HTR-8/SVneo (cell line): ENCODE measurements at places on chromosomes 1 and 21.

DNA sequence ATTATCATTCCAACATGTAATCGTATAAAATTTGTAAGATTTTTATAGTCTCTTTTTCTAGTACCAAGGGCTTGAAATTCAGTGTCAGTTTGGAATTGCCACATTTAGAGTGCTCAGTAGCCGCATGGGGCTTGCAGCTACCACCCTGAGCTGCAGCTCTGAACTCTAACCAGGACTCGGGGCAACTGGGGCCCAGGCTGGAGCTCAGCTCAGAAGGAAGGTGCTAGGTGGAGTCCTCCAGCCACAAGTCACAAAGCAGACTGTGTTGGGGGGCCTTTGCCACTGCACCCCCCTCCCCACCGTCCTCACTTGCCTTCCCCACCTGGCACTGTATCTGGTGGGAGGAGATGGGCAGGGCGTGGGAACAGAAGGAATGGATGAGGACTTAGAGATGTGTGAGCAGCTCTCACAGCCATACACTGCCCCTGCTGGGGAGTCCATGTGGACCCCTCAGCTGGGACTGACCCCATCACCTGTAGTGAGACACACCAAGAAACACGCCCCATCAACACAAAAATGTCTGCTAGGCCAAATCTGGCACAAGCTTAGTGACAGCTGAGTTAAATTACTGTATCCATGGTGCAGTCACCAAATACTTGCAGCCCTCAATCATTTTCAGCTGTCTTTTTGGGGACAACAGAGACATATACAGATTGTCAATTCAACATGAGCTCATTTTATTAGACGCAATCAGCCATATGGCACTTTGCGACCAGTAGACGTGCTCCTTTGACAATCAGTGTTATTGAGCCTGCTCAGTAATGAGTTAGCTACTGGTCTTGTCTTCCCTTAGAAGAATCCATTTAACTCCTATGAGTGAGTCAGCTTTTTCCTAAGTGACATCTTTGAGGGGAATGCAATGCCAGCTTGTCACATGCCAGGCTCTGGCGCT, 241.7 kb upstream of the RAB4A start:
- DNase-seq: no peak

GRCh38 chr1:26700711-26701110, 4.9 kb downstream of the ARID1A start:
- no peak for DNase-seq

GRCh38 chr1:223029985-223030769, 112.9 kb downstream of the TLR5 start:
- DNase-seq: no peak

DNA sequence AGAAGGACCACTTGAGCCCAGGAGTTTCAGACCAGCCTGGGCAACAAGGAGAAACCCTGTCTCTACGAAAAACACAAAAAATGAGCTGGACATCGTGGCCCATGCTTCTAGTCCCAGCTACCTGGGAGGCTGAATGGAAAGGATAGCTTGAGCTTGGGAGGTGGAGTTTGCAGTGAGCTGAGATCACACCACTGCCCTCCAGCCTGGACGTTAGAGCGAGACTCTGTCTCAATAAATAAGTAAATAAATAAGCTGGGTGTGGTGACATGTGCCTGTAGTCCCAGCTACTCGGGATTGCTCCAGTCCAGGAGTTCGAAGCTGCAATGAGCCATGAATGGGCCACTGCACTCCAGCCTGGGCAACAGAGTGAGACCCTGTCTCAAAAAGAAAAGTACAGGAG, 3.6 kb downstream of the AKR1A1 start:
- DNase-seq: no peak

DNA sequence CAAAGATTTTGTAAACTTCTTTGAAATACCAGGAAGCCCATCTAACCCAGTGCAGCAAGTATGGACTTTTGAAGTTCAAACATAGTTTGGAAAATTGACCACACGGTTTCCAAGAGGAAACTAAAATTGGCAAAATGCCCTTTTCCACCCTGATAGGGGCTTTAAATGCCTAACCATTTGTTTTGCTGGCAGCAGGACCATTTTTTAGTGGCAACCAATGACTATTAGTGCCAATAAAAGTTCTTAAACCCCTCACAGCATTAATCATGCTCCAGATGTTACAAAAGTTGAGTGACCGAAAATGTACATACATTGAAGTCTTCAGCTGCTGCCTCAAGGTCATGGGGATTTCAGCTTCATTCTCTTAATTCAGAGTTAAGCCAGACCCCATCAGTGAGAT, 46.4 kb upstream of the ENAH start:
- DNase-seq: no peak

DNA sequence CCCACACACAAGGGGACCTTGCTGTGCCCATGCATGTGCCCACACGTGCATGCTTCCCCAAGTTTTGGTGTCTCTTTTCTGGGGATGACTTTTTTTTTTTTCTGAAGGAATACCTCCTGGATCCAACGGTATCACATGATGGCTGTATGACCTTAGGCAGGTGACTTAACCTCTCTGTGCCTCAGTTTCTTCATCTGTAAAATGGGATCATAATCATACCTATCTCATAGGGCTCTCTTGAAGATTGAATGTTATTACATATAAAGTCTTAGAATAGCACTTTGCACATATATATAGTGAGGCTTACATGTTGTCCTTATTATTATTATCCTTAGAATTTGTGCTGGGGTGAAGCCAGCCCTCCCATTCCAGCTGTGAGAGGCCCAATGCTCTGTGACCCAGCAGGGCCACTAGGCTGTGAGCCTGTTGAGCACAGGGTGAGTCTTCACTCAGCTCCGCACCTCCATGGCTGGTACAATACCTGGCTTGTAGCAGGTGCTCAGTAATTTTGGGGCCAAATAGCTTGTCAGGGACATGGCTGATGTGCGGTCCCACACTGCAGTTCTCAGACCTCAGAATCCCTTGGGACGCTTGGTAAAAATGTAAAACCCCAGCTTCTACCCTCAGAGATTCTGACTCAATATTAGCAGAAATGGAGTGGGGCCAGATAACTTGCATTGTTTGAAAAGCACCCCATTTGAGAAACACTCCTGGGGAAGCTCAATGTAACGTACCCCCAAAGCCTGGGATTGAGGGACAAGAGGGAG, 20.6 kb downstream of the STUM start:
- no peak for DNase-seq

- no peak for DNase-seq
Observed at GRCh38 chr21:35222541-35222941, 173.4 kb upstream of the RUNX1 start.

DNA sequence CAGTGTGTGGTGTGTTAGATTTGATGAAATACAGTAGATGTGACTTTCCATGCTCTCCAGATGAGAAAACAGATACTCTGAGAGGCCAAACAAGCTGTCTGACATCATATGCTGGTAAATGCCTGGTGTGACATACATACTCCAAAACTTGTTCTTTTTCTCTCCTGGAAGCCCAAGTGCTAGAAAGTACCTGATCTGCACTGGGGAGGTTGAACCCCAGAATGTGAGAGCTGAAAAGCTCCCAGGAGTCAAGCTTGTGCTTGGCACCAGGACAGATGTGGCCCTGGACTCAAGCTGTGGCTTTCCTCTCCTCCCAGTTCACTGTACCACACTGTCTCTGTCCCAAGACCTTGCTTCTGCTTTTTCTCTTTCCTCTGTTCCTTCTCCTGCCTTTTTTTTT, 389.0 kb upstream of the USP24 start:
- DNase-seq: no peak

DNA sequence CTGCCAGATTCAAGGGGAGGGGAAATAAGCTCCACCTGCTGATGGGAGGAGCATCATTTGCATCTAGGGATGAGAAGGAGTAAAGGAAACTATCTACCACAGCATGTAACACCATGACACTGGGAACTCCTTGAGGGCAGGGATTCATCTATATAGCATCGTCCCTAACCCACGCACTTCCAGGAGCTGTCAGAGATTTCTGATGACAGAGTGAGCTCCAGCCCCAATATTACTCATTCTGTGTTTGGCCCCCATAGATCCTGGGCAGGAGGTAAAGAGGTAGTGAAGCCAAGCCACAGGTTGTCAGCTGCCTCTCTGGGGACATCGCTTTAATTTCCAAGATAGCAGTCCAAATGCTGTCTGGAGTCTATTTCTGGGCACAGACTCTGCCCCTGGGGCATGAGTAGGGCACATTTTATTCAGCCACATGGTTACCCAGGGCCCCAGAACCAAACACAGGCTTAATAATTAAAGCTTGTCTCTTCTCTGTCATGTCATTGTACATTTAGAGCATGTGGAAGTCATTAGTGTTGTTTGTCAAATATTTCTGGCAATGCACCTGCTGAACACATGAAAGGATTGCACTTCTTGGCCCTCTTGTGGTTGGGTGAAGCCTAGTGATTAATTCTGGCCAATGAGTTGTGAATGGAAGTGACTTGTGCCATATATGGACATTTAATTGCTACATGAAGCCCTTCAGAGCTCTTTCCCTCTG, 105.9 kb upstream of the POU3F1 start:
- no peak for DNase-seq

GRCh38 chr21:44407493-44407892, 47.8 kb upstream of the LRRC3 start:
- no peak for DNase-seq

GRCh38 chr21:36079010-36079649, 9.3 kb downstream of the CBR1 start:
- DNase-seq: no peak

- DNase-seq: no peak
Observed at GRCh38 chr1:114428083-114428754, 82.8 kb downstream of the TRIM33 start.

GRCh38 chr1:67534627-67535065, 104.4 kb upstream of the SERBP1 start:
- DNase-seq: no peak

- DNase-seq: no peak
Observed at GRCh38 chr1:86068841-86069756, 87.5 kb downstream of the COL24A1 start.

- no peak for DNase-seq
Observed at GRCh38 chr1:234621657-234622335, 11.8 kb upstream of the IRF2BP2 start.

DNA sequence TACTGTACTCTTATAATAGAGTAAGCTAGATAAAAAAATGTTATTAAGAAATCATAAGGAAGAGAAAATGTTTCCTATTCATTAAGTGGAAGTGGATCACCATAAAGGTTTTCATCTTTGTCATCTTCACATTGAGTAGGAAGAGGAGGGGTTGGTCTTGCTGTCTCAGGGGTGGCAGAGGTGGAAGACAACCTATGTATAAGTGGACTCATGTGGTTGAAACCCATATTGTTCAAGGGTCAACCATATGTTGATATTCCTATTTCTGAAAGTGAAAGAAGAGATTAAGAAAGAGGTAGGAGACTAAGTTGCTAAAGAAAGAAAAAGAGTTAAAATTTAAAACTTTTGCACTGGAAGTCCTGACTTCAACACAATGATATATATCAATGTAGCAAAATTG, 4.9 kb upstream of the ZP4 start:
- no peak for DNase-seq

DNA sequence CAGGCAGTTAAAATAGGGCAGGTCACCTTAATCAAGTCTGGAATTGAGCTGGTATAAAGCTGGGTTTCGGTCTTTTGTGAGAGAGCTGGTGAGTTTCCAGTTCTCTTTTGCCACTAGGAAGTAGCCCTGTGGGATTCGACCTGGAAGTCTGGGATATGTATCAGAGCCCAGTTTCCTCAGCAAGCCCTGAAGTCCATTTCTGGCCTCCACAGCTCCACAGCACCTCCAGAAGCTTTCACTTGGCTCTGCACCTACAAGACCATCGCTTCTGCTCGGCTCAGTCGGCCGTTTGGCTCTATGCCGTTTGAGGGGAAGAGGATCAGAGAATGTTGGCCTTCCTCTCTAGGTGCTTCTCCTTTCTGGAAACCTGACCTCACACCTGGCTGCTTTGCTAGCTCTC, 148.0 kb downstream of the GALNT2 start:
- peak; percentile 15 for DNase-seq

GRCh38 chr1:38075191-38075590, 28.6 kb upstream of the POU3F1 start:
- DNase-seq: no peak

DNA sequence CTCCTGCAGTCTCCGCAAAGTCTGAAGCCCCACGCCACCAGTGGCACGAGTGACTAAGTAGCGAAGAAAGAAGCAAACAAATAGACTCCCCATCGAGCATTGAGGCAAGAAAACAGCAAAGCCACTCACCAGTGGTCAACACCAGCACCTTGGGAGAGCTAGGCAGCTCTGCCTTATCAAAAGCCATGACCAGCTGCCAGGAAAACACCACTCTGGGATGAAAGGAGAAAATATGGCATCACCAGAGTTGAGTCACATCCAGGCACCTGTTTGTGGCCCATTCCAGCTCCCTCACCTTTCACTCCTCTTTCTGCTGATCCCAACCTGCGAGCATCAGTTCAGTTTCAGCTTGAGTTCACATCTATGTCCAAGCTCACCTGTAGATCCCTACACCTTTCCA, 17.2 kb downstream of the PDZK1 start:
- no peak for DNase-seq

DNA sequence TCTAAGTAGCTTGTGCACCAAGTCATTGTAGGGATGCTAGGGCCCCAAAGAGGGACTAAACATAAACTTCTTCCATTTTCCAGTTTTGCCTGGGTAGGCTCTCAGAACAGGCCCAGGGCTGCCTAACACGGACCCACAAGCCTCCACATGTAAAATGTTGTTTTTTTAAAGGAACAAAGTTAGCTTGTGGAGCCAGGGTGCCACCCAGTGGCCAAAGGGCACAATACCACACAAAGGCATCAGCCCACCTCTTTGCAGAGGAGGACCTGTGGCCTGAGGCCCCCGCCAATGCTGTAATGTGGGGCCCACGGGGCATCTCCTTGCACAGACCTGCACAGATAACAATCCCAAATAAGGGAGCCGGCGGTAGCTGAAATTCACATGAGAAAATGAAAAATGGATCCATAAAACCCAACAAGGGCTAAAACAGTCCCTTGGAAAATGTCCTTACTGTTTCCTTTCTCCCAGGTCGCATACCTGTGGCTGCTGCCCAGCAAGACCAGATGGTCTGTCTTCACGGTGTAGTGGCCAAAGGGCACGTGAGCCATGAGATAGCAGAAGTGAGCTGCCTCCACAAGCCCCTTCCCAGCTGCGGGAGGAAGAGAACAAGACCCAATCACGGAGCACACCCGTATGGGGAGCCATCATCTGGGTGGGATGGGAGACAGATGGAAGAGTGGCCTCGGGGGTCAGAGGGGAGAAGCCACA, 23.8 kb downstream of the SEC16B start:
- DNase-seq: peak; percentile 67

- no peak for DNase-seq
Observed at GRCh38 chr1:216310776-216311175, 112.5 kb downstream of the USH2A start.

- peak; percentile 46 for DNase-seq
Observed at GRCh38 chr1:207672522-207673130, 27.7 kb downstream of the CR1L start.
